NCI-H2029 treated with DMSO at 0.1 percent for 48 hours (cell line): ENCODE measurements at places on chromosomes 1 and 21.

DNA sequence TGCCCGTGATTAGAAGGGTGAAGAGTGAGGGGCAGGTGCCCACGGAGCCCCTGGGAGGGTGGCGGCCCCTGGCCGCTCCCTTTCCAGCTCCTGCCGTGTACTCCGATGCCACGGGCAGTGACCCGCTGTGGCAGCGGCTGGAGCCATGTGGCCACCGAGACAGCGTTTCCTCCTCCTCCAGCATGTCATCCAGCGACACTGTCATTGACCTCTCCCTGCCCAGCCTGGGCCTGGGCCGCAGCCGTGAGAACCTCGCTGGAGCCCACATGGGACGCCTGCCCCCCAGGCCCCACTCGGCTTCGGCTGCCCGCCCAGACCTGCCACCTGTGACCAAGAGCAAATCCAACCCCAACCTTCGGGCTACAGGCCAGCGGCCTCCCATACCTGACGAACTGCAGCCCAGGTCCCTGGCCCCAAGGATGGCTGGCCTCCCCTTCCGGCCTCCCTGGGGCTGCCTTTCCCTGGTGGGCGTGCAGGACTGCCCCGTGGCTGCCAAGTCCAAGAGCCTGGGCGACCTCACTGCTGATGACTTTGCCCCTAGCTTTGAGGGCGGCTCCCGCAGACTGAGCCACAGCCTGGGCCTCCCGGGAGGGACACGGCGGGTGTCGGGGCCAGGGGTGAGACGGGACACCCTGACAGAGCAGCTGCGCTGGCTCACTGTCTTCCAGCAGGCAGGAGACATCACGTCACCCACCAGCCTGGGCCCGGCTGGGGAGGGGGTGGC lies 22.0 kb downstream of the PANK4 start:
- DNase-seq = no peak

DNA sequence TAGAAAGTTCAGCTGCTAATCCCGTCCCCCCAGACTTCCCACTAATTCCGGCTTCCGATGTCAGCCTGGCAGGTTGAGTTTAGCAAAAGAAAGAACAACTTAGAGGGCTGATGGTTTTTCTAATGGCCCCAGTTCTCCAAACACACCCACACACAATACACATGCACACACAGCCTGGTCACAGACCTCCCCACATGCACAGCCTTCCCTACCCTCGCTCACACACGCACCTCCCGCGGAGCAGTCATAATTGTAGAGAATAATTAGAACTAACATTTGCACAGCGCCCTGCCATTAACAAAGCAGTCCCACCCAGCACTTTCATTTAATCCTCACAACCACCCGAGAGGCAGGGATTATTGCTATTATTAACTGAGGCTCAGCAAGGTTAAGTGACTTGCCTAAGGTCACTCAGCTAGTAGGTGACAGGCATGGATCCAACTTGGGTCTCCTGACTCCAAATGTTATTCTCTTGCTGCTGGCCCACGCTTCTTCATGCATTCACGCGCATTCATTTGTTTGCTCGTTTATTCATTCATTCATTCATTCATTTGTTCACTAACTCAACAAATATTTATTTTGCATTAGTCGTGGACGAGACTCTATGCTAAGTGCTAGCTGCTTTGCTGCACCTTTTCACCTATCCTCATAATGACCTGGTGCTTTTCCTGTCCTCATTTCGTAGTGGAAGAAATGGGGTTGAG lies 274.9 kb downstream of the FOXD2 start:
- no peak for DNase-seq

- DNase-seq = no peak
Measured at GRCh38 chr1:1989789-1990188, 13.8 kb downstream of the CFAP74 start.

GRCh38 chr1:22804969-22805671 lies 94.5 kb downstream of the EPHB2 start:
- no peak for DNase-seq

- DNase-seq = no peak
Measured at GRCh38 chr1:21157054-21157453, 19.6 kb downstream of the EIF4G3 start.
